Subcutaneous adipose tissue (tissue), 4 donors: ENCODE measurements at places on chromosomes 6 and 20. TPM values are rescaled to one million over a fixed set of nuclear protein-coding genes. Genes with fewer than 3 reads are reported as not detected.

The CD83 gene
- total RNA-seq = 3.4 TPM

The KHDC1 gene
- 0.34 TPM for total RNA-seq

The PCK1 gene
- 643 TPM for total RNA-seq

The HTR1E gene
- not detected for total RNA-seq

The AIF1 gene
- total RNA-seq = 102 TPM
